CD4-positive, alpha-beta T cell (primary cell): ENCODE measurements at places on chromosomes 16 and 17.

GRCh38 chr16:61957075-61957855 lies 79.0 kb downstream of the CDH8 start:
- no peak for DNase-seq

- DNase-seq, result no peak
Observed at GRCh38 chr17:61390479-61390791, 9.2 kb upstream of the TBX2 start.

DNA sequence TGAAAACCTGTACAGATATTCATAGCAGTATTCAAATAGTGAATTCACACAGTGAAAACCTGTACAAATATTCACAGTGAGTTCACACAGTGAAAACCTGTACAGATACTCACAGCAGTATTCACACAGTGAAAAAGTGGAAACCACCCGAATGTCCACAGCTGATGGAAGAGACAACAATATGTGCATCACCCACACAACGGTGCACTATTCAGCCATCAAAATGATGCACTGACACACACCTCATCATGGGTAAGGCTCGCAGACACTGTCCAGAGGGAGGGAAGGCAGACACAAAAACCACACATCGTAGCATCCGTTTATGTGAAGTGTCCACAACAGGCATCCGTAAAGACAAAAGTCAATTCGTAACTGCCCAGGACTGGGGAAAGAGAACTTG lies 100.9 kb downstream of the VPS53 start:
- DNase-seq, result no peak

- DNase-seq, result no peak
Observed at GRCh38 chr17:43406676-43407645, 8.2 kb downstream of the ARL4D start.

- peak; percentile 87 for DNase-seq
Observed at GRCh38 chr17:47733047-47733673, at the start of gene TBX21. TBX21 (plus strand) TSS chr17:47733236; CDS start chr17:47733455, 219 bp downstream.

GRCh38 chr16:83198977-83199376 lies 572.2 kb downstream of the CDH13 start:
- DNase-seq, result no peak

GRCh38 chr17:57553991-57554825 lies 190.9 kb downstream of the CCDC182 start:
- no peak for DNase-seq

- no peak for DNase-seq
Observed at GRCh38 chr16:22890976-22891375, 77.0 kb downstream of the HS3ST2 start.

DNA sequence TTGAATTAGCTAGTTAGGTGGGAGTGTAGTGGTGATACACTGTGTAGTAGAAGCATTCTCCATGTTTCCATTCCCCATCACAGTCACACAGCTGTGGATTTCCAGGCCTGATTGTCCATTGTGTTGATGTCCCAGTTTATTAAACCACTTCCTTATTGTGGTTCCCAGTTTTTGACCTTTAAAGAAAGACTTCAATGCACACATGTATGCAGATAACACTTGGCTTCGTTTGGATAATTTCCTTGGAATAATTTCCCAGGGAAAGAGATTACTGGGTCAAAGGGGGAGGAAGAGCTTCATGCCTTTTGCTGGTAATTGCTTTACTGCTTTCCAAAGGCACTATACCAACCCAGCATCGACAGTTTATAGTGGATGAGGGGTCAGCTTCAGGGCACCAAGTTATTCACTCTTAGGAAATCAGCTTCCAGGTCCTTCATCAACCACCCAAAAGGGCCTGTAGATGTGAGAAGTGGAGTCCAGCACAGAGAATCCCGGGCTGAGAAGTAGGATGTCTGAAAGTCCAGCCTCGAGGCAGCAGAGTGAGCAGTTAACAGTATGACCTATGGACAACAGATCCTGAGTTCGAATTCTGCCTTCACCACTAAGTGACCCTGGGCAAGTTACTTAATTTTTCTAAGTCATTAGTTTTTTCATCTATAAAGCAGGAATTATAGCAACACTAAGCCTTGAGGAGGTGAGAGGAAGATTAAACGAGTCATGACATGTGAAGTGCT lies 31.3 kb upstream of the TNS4 start:
- no peak for DNase-seq

DNA sequence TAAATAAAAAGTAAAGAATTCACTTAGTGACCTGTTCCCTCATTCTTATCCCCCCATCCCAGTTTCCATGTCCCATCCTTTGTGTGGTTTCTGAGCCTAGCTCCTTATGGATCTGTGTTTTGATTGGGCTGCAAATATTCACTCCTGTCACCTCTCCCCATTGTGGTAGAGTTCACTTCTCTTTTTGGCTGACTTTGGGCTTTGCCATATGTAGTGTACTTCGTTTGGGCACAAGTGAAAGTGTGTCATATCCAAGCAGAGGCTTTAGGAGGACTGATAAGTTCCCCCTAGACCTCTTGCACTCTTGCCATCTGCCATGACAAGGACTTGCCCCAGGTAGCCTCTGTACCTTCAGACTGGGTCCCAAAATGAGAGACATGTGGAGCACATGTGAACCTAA lies 13.0 kb upstream of the DHRS7B start:
- DNase-seq, result no peak

GRCh38 chr16:3548445-3548844 lies 28.8 kb downstream of the NLRC3 start:
- no peak for DNase-seq

DNA sequence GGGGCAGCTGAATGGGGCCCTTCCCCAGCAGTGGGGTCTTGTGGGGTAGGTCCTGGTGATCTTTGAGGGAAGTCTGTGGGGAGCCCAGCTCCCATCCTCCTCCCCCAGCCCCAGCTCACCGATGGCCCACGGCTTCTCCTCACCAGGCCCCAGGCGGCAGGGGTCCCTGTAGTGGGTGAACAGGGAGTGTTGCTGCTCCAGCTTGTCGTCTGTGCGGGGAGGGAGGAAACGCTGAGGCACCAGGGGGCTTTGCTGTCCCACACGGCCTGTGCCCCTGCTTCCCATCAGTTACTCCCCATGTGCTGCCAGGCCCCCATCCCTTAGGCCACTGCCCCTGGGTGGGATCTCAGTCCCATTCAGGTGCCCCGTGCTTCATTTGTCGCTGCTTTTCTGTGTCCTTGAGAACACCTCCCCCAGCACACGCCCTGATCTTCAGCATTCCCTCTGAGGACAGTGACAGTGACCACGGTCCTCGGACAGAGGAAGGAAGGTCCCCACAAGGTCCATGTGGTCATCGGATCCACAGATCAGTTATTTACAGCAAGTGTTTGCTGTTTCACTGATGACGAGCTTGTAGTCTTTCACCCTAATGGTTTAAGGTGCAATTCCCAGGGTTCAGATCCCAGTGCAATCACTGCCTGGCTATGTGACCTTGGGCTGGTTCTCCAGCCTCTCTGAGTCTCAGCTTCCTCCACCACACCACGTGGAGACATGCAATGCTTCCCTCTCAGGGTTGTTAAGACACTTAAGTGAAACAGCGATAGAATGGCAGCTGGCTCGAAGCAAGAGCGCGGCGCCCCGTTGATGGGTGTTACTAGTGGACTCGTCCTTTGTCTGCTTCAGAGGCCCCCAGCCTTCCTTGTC lies 53.1 kb downstream of the PRMT7 start:
- no peak for DNase-seq

DNA sequence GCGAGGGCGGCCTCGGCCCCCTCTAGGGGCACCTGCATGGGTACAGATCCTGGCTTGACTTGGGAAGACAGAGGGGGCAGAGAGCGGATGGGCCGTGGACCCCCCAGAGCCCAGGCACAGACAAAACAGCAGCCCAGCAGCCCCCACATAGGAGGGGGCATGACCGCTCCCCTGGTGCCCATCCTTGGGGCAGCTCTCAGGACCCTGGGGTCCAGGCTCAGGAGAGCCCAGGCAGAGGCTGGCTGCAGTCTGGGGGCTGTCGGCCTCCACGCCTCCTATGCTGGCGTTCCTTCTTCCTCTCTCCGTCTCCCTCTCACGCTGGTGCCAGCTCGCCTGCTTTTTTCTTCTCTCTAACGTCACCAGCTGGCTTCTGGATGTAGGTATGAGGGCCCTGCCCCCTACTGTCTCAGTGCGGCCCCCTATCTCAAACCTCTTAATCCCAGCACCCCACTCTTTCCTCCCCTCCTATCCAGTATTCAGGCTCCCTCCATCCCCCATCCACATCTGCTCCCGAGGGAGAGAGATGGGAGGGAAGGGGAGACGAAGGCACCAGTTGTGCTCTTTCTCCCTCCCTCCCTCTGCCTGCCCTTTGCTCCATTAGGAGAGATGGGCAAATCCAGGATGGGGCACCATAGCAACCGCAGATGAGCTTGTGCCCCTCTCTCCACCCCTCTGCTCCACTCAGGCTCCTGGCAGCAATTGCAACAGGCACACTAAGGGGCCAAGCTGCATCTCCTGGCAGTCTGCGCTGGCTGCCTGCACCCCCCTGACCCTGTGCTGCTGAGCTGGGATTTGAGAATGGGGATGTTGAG lies at the start of gene GPR179:
Gene GPR179, minus strand, starts transcription at position 349 of the 812 bp plus-strand sequence. Its CDS starts 167 bp downstream, at position 182.
- no peak for DNase-seq

- no peak for DNase-seq
Observed at GRCh38 chr17:47654991-47655390, 5.3 kb downstream of the KPNB1 start.

DNA sequence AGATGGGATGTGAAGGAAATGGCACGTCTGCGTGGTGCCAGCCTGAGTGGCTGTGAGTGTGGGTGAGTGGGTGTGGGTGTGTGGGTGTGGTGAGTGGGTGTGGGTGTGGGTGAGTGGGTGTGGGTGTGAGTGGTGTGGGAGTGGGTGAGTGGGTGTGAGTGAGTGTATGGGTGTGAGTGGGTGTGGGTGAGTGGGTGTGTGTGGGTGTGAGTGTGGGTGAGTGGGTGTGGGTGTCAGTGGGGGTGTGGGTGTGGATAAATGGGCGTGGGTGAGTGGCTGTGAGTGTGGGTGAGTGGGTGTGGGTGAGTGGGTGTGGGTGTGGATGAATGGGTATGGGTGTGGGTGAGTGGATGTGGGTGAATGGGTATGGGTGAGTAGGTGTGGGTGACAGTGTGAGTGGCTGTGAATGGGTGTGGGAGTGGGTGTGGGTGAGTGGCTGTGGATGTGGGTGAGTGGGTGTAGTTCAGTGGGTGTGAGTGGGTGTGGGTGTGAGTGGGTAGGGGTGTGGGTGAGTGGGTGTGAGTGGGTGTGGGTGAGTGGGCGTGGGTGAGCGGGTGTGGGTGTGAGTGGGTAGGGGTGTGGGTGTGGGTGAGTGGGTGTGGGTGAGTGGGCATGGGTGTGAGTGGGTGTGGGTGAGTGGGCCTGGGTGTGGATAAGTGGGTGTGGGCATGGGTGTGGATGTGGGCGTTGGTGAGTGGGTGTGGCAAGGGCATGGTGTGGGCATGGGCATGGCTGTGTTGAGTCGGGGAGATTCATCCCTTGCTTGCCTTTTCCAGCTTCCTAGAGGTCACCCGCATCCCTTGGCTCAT lies 80.8 kb downstream of the ZDHHC7 start:
- no peak for DNase-seq
